ENCODE measurements at places on chromosomes 16 and 17.
A peak's percentile ranks its signal among the peaks of the same experiment; 100 is the strongest.

DNA sequence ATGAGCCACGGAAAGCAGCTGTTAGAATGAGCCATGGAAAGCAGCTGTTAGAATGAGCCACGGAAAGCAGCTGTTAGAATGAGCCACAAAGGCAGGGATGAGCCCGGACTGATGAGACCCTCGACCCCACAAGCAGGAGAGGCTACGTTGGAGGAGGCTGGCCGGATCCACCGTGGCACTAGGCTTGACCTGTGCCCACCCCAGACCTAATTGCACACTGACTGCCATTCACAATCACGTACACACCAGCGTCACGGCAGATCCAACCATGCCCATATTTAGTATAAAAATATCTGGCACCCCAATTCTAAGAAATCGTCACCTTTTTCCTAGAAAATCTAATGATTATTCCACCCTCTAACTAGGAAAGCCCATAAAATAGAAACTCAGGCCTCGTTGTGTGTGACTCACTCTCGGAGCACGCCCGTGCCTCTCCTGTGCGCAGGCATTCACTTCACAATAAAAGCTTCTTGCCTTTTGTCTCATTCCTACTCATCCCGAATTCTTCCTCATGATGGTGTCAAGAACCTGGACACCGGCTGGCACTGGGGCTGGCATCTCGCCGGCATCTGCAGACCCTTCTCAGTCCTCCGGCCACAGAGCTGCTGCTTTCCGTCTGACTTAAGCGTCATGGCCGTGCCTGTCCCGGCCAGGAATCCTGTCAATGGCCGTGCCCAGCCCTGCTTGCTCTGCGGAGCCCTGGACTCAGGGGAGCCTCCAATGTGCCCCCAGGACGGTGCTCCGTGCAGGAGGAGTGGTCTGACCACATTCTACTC is 5.5 kb upstream of the SECTM1 start:
- no peak for DNase-seq

- DNase-seq, result no peak
These were observed 6.8 kb upstream of the NOTUM start for GRCh38 chr17:81967533-81968395.

GRCh38 chr17:13306310-13306962 is 288.6 kb upstream of the ELAC2 start:
- peak; percentile 25 for DNase-seq

GRCh38 chr17:54891176-54891821 is 9.4 kb upstream of the TOM1L1 start:
- no peak for DNase-seq

GRCh38 chr17:76359375-76359774 is 5.7 kb upstream of the PRPSAP1 start:
- no peak for DNase-seq

GRCh38 chr17:59651346-59651745 is 31.7 kb downstream of the CLTC start:
- DNase-seq, result no peak

DNA sequence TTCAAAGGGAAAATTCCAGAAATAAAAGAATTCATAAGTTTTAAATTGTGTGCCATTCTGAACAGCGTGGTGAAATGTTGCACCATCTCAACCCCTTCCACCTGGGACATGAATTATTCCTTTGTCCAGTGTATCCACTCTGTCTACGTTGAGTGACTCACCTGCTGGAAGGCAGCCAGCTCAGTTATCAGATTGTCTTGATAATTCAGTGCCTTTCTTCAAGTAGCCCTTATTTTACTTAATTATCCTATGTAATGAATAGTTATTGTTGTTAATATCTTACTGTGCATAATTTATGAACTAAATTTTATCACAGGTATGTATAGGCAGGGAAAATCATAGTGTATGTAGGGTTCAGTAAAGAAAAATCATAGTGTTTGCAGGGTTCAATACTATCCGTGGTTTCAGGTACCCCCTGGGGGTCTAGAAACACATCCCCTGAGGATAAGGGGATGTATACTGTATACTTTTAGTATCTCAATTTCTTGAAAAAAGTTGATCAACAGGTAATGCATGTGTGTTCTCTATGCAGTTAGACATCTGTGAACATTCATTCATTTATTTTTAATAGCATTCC is 7.7 kb upstream of the PCTP start:
- DNase-seq, result no peak

GRCh38 chr16:15640966-15641365 is 2.0 kb downstream of the MARF1 start:
- no peak for DNase-seq

DNA sequence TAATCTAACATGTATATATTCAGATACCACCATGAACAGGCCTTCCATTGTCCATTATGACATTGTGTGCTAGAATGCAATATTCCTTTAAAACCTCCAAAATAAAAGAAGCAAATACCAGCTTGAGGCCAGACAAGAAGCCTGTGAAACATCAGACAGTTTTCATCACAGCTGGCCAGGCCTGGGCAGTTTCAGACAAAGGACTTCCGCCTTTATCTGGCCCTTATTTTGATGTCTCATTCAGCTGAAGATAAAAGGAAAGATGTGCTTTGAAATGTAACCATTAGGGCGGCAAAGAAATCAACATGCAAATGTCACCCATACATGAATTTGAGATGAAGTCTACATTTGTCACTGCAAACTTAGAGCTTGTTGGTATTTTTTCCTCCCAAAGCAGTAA is 737.5 kb downstream of the KCNJ2 start:
- DNase-seq, result no peak

DNA sequence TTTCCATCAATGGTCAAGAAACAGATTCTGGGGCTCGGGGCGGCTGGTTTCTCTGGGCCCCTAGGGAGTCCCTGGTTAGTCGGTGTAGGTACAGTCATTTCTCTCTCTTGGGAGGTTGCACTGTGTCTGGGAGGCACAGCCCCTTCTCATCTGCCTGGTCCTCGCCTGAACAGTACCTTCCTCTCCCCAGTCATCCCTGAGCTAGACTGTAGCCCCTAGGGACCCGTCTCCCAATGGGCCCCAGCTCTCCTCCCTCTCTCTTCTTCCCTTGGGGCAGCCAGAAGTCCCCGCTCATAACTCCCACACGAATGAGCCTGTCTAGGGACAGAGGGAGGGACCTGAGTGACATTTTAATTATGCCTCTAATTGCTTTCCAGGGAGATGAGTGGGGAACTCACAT is 20.2 kb upstream of the CPSF4L start:
- no peak for DNase-seq

All from AG09319 (cell line).